ENCODE measurements at places on chromosomes 7 and 10.

DNA sequence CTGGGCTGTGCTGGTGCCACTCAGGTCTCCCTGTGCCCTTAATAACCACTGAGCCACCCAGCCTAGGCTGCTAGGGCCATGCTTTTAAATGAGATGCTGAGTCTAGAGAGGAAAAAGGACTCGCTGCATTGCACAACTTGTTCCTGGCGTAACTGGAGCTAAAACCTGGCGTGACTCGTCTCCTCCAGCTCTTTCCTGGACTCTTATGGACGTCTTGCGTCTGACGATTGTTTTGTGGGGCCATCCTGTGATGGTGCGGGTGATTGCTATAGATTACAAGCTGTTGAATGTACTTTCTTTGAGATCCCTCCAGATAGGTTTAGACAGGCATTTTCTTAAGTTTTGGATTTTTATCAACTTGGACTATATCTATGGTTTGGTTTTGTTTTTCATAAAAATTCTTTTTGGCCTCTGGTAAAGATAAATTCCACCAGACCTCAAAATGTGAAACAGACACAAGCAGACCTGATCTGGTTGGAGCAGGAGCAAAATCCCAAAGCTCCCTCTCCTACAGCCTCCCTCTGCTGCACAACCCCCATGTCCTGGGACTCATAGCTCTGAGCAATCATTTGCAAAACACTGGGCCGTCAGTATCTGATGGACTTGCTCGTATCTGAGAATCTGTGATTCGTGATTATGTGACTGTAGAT, 230.3 kb downstream of the ARHGAP12 start:
- DNase-seq = no peak

GRCh38 chr10:69073736-69074364, 14.1 kb upstream of the SRGN start:
- DNase-seq = no peak

DNA sequence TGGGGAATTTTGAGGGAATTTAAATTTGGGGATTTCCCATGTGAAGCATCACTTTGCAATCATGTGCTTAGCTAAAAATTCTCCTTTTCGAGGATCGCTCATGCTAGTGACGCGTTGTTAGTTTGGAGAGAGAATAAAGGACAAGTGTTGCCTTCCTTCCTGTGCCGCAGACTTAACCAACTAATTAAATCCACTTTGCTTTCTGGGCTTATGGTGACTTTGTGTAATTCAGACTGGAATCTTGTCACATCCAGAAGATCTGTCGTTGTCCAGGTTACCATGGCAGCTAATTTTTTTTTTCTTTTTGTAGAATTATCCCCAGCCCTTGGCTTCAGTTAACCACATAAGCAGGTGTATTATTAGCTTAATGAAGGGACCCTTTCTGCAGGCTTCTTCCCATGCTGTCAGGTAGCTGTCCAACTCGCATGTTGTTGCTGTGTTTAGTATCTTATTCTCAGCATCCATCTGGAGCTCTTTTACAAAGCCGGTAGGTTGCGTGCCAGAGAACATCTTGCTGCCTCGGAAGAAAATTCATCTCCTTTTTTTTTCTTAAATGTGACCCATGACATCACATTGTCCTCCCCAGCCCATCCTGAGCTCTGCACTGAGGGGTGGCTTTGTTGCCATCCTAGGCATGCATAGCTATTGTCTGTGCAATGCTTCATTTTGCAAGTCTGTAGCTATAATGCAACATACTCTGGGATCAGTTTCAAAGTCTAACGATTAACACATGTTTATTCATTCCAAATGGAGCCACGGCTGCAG, 47.2 kb upstream of the NRP1 start:
- no peak for DNase-seq

DNA sequence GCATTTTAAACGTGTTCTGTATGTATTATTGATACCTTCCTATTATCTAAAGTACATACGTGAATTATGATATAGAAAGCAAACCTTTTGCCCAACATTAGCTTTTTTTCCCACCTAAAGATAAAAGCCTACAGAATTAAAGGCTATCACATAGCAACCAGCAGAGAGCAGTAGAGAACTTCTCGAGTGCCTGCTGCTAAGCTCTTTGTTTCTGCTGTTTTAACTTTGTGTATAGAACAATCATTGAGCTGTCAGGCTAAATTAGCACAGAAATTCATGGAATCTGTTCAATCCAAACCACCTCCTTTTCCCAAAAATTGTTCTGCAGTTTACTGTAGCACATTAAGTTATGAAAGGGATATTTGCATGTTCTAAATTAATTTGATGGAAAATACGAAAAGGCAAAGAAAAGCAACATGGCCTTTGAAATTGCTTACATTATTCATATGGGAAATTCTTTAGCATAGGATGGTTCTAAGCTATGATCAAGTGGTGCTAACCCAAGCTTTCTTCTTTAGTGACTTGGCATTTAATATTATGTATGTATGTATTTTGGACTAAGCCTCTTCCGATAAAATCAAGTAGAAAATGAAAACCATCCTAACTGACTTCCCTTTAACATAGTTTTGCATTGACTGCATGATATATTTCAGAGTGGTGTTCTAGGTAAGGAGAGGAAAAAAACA, 1288.5 kb downstream of the GATA3 start:
- no peak for DNase-seq

DNA sequence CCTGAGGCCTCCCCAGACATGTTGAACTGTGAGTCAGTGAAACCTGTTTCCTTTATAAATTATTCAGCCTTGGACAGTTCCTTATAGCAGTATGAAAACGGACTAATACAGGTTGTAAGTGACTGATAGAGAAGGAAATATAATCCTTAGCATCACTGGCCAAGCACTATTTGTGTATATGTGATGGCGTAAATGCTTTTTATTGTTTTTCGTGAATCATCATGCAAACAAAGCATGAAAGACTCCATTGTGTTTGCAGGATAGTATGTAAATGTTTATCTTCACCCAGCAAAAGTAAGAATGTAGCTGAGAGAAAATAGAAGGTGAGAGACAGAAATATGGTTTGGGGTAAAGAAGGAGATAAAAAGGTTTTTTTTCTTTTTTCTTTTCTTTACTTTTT, 92.5 kb upstream of the LRGUK start:
- DNase-seq = no peak

- no peak for DNase-seq
These were observed 56.5 kb upstream of the EFCAB10 start for GRCh38 chr7:105637755-105638154.

All from BE2C (cell line).